ENCODE measurements at places on chromosomes 4 and X.

GRCh38 chr4:185127021-185127925 is 15.8 kb upstream of the SLC25A4 start:
- DNase-seq: peak; percentile 51

DNA sequence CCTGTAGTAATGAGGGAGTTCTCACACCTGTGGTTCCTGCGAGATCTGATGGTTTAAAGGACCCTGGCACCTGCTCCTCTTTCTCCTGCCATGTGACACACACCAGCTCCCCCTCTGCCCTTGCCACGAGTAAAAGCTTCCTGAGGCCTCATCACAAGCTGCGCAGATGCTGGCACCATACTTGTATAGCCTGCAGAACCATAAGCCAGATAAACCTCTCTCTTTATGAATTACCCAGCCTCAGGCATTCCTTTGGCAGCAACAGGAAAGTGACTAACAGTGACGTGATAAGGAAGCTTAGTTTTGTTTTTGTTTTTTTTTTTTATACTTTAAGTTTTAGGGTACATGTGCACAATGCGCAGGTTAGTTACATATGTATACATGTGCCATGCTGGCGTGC is 130.9 kb downstream of the AFAP1 start:
- DNase-seq: no peak

DNA sequence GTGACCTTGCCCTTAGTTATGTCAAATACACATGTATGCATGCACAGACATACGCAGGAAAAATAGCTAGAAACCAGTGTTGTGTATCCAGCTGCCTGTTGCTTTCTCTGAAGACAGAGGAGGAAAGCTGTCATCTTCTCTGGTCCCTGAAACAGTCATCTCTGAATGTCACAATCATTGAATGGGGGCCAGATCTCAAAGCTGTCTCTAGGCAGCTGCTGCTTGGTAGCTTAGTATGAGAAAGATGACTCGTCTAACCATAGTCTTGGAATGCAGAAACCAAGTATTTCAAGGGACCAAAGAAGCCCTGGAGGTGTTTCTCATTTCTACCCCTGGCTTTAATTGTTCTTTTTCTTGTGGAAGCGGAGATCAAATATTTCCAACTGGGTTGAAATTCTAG is 4.0 kb downstream of the GRIA3 start:
- DNase-seq: no peak

DNA sequence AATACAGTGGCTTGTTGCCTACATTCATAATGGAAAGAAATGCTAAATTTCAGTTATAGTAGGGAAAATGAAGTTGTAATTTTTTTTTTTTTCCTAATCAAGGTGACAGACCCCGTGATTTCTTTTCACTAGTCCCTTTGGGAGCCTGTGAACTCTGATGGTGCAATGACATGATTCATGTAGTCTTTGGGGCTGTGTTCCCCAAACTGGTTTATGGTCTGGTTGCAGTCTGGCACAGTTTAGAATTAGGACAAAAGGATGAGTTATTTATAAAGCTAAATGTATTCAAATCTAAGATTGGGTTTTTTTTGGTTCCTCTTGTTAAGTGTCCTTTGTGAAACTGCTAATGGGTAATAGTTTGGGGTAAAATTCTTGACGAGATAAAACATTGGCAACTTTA is 66.0 kb downstream of the REPS2 start:
- no peak for DNase-seq

GRCh38 chr4:44760142-44760898 is 34.0 kb upstream of the GNPDA2 start:
- DNase-seq: peak; percentile 62

DNA sequence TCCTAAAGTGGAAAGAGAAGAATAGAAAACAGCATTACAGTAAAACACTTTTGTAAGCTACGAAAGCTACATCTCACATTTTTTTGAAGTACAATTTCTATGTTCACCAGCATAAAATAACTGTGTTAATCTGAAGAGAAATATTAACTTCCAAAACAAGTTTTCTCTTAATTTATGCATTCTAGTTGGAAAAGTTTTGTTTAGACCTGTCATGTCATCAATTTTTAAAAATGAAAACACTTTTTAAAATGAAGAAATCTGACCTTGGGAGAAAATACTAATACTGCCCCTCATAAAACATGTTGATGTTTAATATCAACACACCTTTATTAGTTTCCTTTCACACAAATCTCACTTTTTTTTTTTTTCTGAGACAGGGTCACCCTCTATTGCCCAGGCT is 45.2 kb downstream of the CCDC158 start:
- DNase-seq: no peak

DNA sequence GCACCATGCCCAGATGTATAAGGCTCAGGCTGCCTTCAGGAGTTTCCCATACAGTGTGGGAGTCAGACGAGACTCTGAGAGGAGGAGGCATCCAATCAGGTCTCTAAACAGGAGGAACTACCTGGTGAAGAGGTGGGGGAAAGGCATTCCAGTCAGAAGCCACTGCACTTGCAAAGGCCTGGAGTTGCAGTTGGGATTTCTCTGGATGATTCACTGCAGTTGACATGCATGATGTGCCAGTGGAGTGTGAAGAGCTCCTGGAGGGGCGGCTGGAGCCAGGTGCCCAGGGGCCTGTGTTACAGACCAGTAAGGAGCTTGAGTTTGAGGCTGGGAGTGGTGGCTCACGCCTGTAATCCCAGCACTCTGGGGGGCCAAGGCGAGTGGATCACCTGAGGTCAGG is 339.1 kb downstream of the ARHGAP10 start:
- no peak for DNase-seq

DNA sequence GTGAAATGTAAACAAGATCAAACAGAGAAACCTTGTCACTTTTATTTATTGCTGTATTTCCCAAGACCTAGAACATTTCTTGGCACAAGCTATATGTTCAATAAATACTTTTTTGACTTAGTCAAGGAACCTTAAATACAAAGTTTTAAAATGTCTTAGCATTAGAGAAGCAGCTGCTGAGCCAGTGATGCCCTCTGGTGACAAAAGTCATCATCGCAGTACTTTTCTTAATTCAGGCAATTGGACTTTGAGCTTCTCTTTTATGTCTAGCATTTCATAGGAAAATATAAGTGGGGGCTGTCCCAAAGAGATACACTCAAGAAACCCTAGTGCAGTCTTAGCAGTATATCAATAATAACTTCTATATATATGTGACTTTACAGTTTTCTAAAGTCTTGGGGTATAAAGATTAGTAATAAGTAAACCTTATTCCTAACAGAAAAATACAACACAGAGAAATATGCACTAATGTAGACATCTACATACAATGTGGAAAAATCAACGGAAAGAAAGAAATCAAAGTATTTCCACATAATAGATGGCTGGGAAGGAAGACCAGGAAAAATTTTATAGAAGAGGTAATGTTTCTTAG is 118.4 kb downstream of the DTHD1 start:
- DNase-seq: peak; percentile 37

DNA sequence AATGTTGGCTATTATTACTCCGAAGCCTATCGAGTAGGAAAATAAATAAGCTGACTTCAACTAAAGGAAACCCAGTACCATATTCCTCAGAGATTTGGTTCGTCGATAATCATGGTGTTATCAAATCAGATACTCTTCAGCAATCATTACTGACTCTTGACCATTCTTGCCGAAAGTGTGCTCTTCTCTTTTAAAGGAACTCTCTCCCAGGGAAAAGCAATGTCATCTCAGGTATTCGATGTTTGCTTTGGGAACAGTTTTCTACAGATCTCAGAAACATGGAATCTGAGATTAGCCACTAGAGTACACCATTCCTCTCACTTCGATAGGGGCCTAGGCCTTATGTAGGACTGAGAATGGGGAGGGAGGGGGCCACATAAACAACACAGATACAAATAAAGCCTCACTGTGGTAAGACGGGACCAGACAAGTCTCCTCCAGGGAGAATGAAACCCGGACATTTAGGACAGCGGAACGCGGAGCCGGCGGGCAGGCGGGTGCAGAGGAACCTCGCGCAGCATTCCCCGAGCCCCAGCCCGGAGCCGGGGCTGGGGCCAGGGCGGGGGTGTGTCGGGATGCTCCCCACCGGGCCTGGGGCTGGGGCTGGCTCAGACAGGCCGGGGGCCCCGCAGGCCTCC is 581 bp downstream of the DNAJB14 start:
- DNase-seq: peak; percentile 56

GRCh38 chr4:158155656-158156356 is 17.0 kb downstream of the GASK1B start:
- no peak for DNase-seq

DNA sequence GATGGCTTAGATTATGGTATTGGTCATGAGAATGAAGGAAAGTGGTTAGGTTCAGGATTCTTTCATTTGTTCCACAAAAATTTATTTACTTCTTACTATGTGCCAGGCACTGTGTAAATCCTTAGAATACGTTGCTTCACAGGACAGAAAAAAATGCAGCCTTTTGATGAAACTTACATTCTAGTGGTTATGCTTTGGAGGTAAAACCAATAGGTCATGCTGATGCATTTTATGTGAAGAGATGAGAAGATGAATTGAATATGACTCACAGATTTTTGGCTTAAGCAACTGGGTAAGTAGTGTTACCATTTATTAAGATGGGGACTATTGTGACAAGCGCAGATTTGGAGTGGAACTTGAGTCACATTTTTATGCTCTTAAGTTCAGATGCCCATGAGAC is 165.3 kb downstream of the GLRA2 start:
- no peak for DNase-seq

DNA sequence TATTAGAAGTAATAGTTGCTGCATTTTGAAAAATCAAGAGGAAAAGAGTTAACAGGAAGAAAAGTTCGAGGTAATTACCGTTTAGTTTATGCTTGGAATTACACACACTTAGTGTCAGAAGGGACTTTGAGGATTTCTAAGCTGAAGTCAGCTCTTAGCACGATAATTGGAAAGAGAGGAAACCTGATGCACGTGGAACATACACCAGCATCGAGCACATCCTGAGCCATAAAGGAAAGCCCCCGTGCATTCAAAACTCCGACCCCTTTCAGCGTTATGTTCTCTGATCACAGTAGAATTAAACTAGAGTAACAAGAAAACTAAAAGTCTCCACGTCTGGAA is 400 bp upstream of the PAQR3 start:
- peak; percentile 41 for DNase-seq

DNA sequence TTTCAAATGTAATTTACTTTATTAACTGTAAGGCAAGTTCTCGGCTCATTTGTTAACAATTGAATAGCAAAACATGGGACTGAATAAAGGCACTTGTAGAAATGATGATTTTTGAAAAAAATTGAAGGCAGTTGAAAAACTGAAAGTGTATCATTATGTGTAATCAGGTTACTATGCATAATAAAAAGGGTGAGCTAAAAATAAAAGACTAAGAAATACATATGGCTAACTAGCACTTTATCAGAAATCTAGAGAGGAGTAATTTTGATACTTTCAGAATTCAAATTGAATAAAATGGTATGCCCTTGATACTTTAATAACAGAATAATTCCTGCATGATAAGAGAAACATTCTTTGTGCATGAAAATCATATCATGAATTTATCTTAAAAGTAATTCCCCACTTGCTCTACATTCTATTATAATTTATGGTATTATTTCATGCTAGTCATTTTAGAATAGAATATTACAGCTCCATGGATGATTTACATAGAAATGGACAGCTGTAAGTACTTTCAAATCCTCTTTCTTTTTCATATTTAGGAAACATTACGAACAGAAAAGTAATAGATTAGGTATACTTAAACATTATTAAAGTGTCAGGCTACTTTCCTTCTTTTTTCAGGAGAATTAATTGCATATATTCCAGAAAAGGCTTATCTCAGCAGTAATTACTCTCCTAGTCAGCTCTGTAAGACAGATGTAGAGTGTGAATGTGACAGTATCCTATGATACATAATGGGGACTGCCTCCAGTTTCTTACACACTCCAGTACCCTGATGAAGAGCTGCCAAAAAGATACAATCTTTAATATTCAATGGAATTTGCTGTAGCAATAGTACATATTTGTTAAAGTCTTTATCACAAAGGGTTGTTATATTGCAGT is 697.3 kb downstream of the CCSER1 start:
- no peak for DNase-seq
